Right ventricle myocardium superior (tissue), 1 donor: ENCODE measurements at places on chromosomes 7 and 10.

- no peak for DNase-seq
Measured at GRCh38 chr7:71828361-71828760, 583.8 kb downstream of the CALN1 start.

DNA sequence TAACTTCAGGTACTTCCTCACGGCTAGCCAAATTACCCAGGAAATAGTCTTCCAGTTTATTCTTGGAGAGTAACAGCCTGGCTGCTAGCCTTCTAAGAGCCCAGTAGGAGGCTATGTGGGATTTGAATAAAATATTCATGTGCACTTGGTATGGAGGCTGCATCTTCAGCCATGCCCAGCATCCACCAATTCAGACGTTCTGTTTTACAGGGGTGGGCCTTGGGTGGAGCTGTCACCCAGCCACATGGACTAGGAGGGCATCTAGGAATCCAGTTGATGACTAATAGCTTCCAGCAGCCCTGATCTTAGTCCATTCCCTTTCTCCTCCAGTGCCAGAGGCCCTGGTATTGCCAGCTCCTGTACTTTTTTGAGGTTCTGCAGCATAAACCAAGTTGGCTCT, 66.3 kb upstream of the ZRANB1 start:
- no peak for DNase-seq

DNA sequence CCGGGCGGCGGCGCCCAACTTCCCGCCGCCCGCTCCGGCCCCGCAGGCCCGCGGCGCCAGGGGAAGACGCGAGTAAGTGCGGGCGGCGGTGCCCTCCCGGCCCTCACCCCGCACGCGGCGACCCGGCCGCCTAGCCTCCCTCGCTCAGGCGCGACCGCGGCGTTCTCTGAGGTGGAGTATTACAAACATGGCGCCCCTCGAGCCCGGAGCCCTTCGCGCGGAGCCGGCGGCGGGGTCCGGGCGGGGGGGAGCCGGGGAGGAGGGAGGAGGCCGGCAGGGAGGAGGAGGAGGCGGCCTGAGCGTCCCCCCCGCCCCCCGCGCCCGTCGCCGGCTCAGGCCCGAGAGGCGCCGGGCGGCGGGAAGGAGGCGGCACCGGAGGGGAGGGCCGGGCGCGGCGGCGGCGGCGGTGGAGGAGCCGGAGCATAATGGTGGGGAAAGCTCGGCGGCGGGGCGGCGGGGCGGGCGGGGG, at the start of gene ZMYND11:
Gene ZMYND11, plus strand, starts transcription at position 324 of the 469 bp plus-strand sequence. CDS start 44,558 bp downstream, outside the sequence.
- DNase-seq, result peak; percentile 81

DNA sequence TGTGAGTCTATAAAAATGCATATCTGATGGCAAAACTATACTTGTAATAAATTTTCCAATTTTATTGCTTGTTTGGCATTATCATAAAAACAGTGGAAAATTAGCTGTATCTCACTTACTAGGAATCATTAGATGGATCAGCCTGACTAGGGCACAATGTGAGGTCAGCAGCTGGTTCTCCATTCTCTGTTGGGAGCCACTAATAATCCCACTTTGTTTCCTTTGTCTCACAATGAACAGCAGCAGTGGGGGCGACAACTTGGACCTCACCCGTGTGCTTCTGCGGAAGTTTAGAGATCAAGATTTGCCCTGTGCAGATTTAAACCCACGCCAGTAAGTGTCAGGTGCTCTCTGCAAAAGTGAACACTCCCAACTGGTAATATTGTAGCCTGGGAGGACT, 295.5 kb downstream of the ABCA13 start:
- no peak for DNase-seq

DNA sequence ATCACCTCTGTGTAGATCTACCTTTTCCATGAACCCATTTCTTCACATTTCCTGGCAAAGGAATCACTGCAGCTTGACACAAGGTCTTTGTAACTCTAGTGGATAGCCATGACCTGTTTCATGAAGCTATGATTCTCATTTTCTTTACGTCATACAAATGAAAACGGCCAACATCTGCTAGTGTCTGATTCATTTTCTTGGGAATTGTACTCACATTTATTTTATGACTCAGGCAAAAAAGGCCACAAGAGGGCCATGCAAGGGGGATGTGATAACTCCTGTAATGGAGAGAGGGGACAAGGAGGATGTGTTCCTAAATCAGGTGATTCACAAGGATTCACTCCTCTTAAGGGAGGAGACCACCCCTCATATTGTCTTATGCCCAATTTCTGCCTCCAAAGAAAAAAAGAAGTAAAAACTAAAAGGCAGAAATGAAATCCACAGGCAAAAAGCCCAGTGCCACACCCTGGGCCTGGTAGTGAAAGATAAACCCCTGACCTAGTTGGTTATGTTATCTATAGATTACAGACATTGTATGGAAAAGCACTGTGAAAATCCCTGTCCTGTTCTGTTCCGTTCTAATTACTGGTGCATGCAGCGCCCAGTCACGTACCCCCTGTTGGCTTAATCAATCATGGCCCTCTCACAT, 249.9 kb downstream of the IPMK start:
- DNase-seq, result no peak
